Stimulated activated naive B cell treated with anti-CD40 and anti-IgM and Interleukin-4, amounts not matched to agents 10 μg/mL and 1 μg/mL and 100 μg/mL, for 72 hours (primary cell): ENCODE measurements at places on chromosomes 4 and X.

DNA sequence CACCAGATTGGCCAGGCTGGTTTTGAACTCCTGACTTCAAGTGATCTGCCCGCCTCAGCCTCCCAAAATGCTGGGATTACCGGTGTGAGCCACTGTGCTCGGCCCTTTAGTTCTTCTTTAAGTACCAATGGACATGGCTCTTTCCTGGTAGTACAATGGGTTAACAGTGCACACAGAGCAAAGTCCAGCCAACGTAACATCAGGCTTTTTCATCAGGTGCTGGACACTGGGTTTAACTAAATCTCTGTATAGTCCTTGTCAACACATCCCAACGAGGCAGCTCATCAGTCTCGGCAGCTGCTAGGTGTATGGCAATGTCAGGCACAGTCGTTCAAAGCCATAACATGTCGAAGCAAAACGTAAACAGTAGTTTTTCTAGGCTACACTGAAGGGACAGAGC, 93.8 kb downstream of the HDAC8 start:
- no peak for DNase-seq

DNA sequence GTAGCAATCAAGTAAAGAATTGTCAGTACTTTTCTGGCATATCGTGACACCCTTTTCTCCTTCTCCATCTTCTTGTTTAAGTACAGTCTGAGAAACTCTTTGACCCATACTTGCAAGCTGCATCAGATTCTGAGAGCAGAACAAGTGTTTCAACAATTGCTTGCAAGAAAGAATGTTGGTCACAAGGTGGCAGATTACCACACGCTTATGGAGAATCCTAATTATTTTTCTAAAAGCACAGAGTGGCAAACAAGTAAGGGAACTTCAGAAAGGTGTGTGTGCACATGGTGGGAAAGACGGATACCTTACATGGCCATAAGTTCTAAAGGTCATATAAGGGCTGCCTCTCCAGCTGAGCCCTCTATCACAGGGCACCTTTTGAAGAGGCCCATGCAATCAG, 136.4 kb upstream of the FGF13 start:
- no peak for DNase-seq

DNA sequence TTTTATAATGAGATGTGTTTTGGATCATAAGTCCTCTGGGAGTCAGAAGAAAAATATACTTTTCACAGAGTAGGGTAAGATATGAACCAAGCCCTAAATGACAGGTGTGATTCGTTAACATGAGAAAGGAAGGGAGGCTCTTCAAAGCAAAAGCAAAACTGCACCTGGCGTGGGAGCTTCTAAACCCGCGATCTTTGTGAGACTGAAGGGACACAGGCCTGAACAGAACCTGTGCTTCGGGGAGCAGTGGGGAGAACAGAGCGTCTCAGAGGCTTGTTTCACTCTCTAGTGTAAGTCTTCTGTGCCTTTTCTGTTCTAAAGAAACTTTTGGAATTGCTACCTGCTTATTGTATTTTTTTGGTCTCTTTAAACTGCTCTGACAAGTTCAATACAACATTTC, 30.2 kb upstream of the CYP4V2 start:
- DNase-seq, result no peak

- no peak for DNase-seq
Measured at GRCh38 chrX:101263766-101264165, 27.4 kb downstream of the TAF7L start.

GRCh38 chr4:79025170-79025569, 85.9 kb upstream of the PAQR3 start:
- DNase-seq, result no peak

DNA sequence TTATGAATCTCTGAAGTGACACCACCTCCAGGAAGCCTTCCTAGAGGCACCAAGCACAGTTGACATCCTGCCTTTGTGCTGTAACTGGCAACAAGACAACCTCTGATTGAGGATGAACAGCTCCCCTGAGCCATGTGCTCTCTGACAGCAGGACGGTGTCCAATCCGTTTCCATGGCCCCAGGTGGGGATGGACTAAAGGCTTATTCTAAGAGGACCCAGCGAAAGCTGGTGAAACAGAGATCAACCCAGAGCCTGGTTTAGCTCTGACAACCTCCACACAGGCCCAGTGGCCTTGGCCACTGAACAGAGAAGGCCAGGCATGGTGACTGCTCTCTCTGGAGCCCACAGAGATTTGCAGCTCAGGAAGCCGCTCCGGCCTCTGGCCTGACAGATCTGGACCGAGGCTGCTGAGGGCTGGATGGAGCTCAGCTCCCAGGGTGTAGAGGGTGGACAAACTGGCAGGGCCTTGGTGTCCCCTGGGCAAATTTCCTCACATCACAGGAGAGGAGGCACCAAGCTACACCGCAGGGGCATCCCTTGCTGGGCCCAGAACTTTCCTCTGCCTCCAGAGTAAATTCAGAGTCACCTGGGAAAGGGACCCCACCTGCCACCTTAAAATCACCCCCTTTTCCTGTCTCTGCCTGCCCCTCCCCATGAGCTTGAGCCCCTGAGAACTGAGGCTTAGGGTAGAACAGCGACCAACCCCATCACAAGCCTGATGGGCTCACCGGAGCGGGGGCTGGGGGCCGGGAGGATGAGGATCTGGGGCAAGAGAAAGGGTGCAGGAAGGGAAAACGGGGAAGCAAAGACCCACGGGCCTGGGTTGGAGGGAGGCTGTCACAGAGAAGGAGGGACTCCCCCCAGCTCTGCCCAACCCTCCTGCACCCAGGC, 40.2 kb downstream of the HMX1 start:
- DNase-seq, result no peak

- DNase-seq, result no peak
Measured at GRCh38 chr4:158395343-158395742, 126.3 kb upstream of the RXFP1 start.

DNA sequence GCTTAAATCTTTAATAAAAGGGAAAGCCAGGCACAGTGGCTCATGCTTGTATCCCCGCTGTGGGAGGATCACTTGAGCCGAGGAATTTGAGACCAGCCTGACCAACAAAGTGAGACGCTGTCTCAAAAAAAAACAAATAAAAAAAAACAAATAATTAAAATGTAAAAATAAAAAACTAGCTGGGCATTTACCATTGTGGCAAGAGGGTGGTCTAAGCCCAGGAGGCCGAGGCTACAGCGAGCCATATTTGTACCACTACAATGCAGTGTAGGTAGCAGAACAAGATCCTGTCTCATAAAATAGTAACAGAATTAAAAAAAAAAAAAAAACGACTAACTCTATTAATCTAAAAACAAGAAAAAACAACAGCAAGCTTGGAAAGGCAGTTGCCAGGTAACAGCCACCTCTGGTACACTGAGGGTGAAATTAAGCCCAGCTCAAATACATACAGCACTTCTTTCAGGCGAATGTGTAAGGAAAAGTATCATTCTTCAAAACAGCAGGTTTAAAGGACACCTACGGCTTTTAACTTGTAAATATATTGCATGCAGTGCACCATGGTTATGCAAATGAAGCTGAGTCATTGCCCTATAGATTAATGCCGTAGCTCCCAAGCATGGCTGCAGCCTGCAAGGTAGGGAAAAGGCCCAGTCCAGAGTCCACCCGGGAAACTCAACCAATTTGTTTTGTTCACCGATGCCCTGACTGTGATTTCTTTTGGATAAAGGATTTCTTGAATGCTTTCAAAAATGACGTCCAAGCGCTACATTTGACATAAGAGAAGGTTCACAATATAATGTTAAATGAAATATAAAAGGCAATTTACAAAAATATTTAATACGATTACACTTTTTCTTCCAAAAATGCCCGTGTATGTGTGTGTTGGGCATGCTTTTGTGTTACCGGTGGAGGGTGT, 14.5 kb upstream of the TXLNG start:
- peak; percentile 4 for DNase-seq

DNA sequence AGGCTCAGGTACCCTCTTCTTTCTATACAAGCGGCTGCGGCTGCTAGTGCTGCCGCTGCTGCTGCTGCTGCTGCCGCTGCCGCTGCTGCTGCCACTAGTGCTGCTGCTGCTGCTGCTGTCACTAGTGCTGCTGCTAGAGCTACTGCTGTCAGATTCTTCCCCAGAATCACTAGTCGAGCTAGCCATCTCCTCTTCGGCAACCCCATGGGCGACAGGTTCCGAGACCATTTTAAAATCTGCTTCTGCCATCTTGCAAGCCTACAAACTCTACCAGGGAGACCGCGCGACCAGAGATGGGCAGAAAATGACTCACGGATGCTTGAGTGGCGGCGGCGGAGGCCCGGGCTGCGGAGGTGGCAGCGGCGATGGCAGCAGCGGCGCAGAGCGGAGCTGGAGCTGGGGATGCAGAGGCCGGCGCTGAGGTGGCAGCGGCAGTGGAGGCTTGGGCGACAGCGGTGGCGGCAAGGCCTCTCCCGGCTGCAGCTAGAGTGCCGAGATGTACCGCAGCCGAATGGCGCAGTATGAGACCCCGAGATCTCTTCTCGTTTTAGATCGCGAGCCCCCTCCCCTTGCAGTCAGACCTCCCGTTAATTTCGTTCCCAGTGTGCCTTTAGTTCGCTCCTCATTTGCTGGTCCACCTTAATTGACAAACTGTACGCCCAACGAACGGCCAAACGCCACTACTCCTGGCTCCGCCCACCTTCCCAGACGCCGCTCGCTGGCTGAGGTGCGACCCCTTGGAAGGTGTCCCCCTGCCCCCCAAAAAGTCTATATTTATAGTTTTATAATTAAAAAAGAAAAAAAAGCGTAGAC, at the start of gene NAP1L3:
Gene NAP1L3 (minus strand): TSS at position 523 of the 813 bp plus-strand sequence. CDS start 274 bp downstream, at position 249.
- DNase-seq, result peak; percentile 18

GRCh38 chr4:25030277-25031076, at the start of gene LGI2:
Gene LGI2 (minus strand): TSS chr4:25030946. CDS start chr4:25030693, 253 bp downstream.
- DNase-seq, result no peak

DNA sequence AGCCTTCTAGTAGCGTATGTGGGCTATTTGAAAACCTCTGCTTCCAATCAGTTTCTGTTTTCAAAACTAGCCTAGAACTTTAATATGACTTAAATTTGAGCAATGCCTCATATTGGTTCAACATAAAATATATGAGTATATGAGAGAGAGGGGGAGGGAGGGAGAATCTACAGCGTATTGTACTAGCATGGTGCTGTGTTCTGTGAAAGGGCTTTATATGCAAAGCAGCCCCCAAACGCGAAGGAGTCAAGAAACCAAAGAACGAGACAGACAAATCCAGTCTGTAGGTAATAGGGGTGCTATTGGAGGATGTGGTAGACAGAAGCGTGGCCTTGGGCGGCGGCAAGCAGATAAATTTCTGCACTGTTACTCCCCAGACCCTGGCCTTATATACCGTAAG, 784 bp upstream of the ANXA5 start:
- no peak for DNase-seq

DNA sequence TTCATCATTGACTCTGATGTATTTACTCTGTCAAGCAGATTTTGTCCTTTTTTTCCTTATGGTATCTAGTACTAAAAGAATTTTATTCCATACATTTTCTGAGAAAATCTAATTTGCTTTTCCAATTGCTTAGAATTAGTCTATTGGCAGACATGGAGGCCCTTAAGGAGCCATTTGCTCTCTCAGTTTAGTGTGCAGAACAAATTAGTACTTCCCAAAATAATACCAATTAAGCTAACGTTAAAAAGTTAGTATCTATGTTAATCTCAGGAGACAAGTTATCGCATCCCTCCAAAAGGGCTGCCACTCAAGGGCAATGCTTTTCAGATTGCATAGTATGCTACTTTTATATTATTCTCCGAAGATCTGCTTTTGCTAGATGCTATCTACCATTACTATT, 47.7 kb downstream of the PDHA2 start:
- DNase-seq, result no peak

- DNase-seq, result no peak
Measured at GRCh38 chrX:37995428-37995827, 10.9 kb upstream of the SYTL5 start.

DNA sequence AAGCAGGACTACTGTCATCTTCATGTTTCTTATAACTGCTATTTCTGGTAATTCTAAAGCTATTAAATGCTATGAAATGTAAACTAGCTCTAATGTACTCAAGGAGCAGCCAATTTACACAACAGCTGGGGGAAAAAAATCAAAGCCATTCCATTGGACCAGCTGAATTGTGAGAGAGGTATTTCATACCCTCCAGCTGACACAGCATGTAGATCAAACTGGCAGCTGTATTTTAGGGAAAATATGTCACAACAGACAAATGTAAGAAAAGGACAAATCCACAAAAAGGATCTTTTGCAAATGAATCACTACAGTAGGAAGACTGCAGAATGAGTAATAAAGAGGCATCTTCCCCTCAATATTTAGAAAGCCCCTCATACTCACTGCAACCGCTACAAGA, 65.2 kb upstream of the FAM47B start:
- DNase-seq, result no peak

GRCh38 chr4:185235119-185235842, 25.9 kb downstream of the SNX25 start:
- no peak for DNase-seq

DNA sequence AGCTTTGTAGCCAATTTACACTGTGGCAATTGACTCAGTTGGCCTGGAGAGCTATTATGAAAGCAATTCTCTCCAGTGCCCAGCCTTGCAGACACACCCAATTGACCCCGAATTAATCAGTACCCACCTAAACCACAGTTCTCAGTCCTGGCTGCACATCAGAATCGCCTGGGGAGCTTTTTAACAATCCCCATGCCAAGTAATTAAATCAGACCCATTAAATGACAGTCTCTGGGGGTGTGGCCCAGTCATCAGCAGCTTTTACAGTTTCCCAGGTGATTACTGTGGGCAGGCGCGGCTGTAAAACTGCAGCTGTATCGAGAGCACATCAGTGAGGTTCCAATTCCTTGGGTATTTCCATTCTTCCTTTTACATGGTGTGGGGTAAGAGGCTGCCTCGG, 460.9 kb upstream of the FAT1 start:
- DNase-seq, result no peak

DNA sequence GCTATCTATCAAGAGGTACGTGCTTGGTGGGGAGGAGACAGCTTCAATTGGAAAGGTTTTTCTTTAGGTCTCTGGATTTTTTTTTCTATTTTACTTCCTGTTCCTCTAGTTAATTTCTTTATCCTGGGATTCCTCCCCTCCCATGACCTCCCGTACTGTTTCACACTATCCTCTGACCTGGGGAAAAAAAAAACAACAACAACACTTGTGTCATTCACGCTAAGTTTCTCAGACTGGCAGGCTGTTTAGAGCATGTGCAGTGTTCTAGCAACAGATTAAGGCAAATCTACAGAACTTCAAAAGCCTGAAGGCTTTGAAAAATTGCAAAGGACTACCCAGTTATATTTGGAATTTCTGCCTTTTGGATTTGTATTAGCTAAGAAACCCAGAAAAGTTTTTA, 358.4 kb downstream of the ARHGAP24 start:
- DNase-seq, result no peak

DNA sequence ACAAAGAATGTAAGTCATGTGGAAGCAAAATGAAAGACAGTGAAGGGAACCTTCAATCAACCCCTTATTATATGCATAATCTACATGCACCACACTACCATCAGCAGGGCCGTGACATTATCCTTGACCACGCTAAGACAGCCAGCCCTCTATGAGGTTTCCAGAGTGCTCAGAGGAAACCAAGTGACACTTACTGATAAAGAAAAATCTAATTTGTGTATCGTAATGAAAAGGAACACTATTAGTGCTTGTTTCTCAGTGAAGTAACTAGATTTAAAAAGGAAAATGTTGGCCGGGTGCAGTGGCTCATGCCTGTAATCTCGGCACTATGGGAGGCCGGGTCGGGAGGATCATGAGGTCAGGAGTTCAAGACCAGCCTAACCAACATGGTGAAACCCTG, 56.4 kb downstream of the ABCG2 start:
- no peak for DNase-seq

GRCh38 chr4:140100771-140101170, 53.2 kb downstream of the MAML3 start:
- DNase-seq, result no peak
